ENCODE measurements at places on chromosomes 2 and 18. TPM values are rescaled to one million over a fixed set of nuclear protein-coding genes. Genes with fewer than 3 reads are reported as not detected.

GRCh38 chr2:215527736-215528135 is 91.9 kb upstream of the FN1 start:
- DNase-seq = no peak
- H3K36me3 ChIP-seq = peaks cover 6% of the 10 kb centered on the region
- no peaks in the 10 kb centered on the region for H3K27me3 ChIP-seq
- H3K4me1 ChIP-seq = peaks cover 39% of the 10 kb centered on the region
- no peak overlapping the region for H3K27ac ChIP-seq
- no peak overlapping the region for H3K4me3 ChIP-seq

DNA sequence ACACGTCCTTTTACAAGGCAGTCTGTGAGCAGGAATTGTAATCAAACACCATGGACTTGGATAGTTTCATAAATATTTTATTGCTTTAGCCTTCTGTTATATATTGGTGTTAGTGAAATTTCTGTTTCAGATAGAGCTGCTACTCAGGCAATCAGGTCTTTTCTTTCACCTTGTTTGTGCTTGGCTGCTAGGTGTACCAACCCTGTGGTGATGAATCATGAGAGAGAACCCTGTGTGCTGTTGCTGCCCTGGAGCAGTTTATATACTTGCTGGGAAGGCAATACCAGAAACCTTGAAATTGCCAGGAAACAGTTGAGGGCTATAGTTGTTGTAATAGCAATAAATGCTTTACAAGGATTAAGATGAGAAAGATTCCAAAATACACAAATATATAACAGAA is 84.5 kb downstream of the FSHR start:
- H3K36me3 ChIP-seq = no peaks in the 10 kb centered on the region
- no peak overlapping the region for H3K4me3 ChIP-seq
- H3K4me1 ChIP-seq = no peaks in the 10 kb centered on the region
- H3K27me3 ChIP-seq = no peaks in the 10 kb centered on the region
- H3K27ac ChIP-seq = no peak overlapping the region
- DNase-seq = no peak

WDR75 gene
- total RNA-seq = 57.7 TPM

DNA sequence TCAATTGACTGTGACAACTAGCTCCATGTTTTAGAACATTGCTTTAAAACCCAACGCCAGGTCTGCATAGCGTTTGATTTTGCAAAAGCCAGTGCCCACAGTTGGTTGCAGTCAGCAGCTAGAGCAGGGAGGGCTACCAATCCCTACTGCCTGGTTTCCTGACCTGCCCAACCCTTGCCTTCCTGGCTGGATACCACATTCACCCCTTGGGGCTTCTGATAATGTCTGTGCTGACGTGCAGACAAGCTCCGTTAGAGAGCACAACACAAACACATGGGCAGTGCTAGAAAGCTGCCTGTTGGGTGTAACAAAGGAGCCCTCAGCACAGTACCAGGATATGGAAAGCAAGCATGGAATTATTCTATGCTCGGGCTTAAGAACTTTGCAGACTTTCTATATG is 71.4 kb upstream of the THSD7B start:
- no peaks in the 10 kb centered on the region for H3K4me1 ChIP-seq
- H3K27ac ChIP-seq = no peak overlapping the region
- no peaks in the 10 kb centered on the region for H3K27me3 ChIP-seq
- DNase-seq = no peak
- no peak overlapping the region for H3K4me3 ChIP-seq

RPL37A gene
- total RNA-seq = 1,797 TPM

Data from Calu3 (cell line).